ENCODE measurements at places on chromosomes 16 and 17. TPM values are rescaled to one million over a fixed set of nuclear protein-coding genes. Genes with fewer than 3 reads are reported as not detected.
A peak's percentile ranks its signal among the peaks of the same experiment; 100 is the strongest.

DNA sequence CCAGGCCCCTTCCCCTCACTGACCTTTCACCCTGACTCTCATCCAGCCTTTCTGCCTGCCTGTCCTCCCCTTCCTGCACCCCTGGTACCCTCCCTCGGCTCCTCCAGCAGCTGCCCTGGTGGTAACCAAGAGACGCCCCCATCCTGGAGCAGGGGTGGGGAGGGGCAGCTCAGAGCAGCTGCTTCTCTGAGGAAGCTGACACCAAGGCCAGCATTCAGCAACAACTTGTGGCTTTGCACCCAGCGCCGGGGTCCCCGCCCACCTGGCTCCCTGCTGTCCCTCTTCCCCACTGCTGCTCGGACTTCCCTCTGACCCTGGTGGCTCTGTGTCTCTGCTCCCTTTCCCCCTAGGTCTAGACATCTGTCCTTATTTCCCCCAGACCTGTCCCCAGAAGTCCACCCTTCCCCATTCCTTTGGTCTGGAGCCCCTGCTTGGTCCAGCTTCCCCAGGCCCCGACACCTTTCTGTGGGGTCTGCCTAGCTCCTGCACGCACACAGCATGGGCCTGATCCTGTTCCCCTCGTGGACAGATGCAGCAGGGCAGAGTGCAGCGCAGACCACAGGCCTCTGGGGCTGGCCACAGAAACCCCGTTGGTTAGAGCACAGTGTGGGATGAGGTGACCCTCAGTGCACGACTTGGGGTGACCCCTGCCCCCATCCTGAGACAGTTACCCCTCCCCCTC is 1.2 kb upstream of the ATP2A1 start:
- no peak overlapping the region for H3K27ac ChIP-seq
- no peak for DNase-seq
- H3K4me3 ChIP-seq: no peak overlapping the region
- peaks cover 6% of the 10 kb centered on the region for H3K36me3 ChIP-seq

- H3K27ac ChIP-seq: no peak overlapping the region
- DNase-seq: peak; percentile 42
- no peaks in the 10 kb centered on the region for H3K4me1 ChIP-seq
- H3K27me3 ChIP-seq: peaks cover 5% of the 10 kb centered on the region
- no peaks in the 10 kb centered on the region for H3K36me3 ChIP-seq
Measured at GRCh38 chr17:77802811-77803220, 155.7 kb upstream of the TNRC6C start.

- H3K4me1 ChIP-seq: peaks cover 5% of the 10 kb centered on the region
- DNase-seq: no peak
- peaks cover 20% of the 10 kb centered on the region for H3K27me3 ChIP-seq
Measured at GRCh38 chr17:44362949-44363612, 572 bp downstream of the FAM171A2 start.

DNA sequence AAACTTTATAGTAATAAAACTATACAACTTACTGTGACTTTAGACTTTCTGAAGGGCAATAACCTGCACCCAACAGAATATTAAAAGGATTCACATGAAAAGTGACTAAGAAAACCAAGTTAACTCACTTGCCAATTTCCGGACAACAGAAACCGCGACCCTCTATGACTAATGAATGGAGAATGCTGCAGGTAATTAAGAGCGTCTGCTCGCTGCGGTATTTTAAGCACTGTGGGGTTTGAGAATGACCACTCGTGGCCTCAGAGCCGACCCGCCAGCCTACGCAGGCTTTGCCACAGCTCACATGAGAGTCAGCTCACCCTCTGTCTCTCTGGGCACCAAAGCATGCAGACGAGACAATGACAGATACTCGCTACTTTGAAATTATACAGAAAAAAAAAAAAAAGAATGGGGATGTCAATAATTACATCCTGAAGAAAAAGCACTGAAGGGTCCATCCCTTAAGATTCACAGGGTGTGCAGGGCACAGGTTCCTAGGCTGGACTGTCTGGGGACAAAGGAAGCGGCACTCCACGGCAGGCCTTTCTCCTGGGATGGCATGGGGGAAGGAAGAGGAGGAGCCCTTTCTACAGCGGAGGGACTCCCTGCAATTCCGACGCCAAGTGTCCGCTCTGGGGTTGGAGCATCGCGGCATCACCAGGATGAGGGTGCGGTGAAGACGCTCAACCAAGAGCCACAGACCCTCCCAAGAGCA is 35.0 kb downstream of the ZCCHC14 start:
- H3K27me3 ChIP-seq: no peaks in the 10 kb centered on the region
- DNase-seq: peak; percentile 92
- H3K36me3 ChIP-seq: peaks cover 9% of the 10 kb centered on the region

- no peaks in the 10 kb centered on the region for H3K27me3 ChIP-seq
- no peak overlapping the region for H3K4me3 ChIP-seq
- no peak for DNase-seq
- H3K27ac ChIP-seq: no peak overlapping the region
- peaks cover 16% of the 10 kb centered on the region for H3K36me3 ChIP-seq
Measured at GRCh38 chr16:68291227-68291626, 19.5 kb downstream of the SLC7A6OS start.

DNA sequence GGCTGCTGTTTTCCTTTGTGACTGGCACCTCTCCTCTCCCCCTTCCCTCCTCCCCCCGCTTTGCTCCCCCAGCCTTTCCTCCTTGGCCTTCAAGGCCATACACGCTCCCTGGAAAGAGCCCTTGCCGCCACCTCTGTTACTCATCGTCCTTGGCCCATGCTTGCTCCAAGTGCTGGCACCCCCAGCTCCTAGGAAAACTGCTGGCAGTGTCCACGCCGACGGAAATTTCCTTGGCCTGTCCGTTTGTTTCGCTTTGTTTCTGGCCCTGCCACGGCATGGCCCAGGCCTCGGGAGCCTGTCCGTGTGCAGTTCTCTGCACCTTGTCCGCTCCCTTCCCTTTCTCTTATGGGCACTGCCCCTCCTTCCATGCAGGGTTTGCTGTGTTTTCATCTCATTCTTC is 18.0 kb downstream of the CA5A start:
- H3K36me3 ChIP-seq: no peaks in the 10 kb centered on the region
- H3K4me1 ChIP-seq: no peaks in the 10 kb centered on the region
- H3K27ac ChIP-seq: peak overlapping the region; percentile 32
- H3K4me3 ChIP-seq: no peak overlapping the region
- peak; percentile 26 for DNase-seq

NHERF2 gene
- total RNA-seq: 16.9 TPM

PABPN1L gene
- total RNA-seq: not detected

PRKCA gene
- 34.0 TPM for total RNA-seq

INCA1 gene
- total RNA-seq: 0.33 TPM
